Activated T-helper 1 cell treated with anti-CD3 and anti-CD28 coated beads, Interleukin-12 subunit alpha, Interleukin-12 subunit beta, Interleukin-2, Interleukin-4 antibody, amounts not matched to agents 30 ng/mL and 10 ng/mL and 1 ng/mL, durations not matched to agents 14 hours and 24 hours and 36 hours (primary cell): ENCODE measurements at places on chromosomes 3 and 15. TPM values are rescaled to one million over a fixed set of nuclear protein-coding genes. Genes with fewer than 3 reads are reported as not detected.

DNA sequence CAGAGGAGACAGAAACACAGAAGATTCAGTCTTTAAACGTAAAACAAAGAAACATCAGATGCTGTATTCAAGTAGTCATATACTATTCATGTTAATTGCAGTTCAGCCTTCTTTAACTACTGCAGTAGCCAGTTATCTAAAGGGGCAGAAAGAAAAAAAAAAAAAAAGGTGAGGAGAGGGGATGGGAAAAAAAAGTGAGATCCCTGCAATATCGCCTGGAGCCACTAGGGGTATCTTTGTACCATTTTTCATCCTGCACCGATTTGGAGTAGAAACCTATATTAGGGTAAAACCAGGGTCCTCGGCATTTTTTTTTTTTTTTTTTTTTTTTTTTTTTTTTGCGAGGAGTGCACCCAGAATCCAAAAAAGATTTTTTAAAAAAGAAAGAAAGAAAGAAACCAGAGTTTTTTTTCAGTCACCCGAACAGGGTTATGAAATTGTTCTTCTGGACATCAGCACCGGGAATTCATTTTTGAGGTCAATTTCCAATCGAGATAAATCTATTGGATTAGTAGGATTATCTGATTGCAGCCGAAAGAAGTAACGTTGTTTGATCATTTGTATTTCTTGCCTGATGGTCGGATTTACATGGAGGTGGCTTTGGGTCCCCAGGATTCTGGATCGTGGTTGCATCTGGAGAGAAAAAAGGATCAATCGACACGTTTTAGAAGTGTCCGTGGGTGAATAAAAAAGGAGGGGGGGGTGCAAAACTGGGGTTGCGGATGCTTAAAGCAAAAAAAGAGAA is 186.7 kb downstream of the NLGN1 start:
- DNase-seq = no peak

DNA sequence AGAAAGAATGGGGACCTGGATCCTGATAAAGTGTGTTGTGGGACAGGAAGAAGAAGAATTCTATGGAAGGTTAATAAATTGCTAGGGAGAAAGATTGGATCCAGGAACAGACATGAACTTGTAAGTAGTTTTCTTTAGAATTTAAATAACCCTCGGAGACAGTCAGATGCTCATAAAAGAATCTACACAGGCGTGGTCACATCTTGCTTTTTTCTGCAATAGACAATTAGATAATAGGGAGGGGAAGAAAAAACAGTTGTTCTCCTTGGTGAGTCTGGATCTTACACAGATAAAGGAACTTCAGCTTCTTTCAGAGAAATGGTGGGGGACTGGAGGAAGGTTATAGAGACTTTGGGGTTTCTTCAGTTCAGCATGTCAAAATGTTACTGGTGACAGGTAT is 232.6 kb downstream of the ALCAM start:
- no peak for DNase-seq

NAALADL2 gene
- total RNA-seq = not detected in 2 replicates

- no peak for DNase-seq
These were observed 62.8 kb downstream of the ISG20 start for GRCh38 chr15:88701561-88702095.

RAMAC gene
- 26.1 and 27.3 TPM in 2 replicates for total RNA-seq

DNA sequence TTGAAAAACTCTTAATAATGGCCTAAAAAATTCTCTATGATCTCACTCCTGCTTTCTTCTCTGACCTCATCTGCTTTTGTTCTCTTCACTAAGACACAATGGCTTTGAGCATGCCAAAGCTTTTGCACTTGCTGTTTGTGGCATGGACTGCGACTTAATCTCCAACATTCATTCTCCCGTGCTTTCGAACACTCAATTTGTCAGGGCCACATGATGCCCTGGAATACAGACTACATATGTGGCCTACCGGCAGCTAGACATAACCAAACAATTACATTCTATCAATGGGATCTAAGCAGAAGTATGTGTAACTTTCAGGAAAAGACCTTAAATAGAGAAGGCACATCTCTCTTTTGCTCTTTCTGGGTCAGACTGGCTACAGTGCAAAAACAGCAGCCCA is 506.5 kb downstream of the MAGI1 start:
- DNase-seq = no peak

GRCh38 chr15:85625856-85626255 is 168.9 kb downstream of the KLHL25 start:
- DNase-seq = peak; percentile 35

- DNase-seq = no peak
These were observed 15.7 kb downstream of the EMC4 start for GRCh38 chr15:34240537-34240936.
